ENCODE measurements at places on chromosomes 1 and 21.

DNA sequence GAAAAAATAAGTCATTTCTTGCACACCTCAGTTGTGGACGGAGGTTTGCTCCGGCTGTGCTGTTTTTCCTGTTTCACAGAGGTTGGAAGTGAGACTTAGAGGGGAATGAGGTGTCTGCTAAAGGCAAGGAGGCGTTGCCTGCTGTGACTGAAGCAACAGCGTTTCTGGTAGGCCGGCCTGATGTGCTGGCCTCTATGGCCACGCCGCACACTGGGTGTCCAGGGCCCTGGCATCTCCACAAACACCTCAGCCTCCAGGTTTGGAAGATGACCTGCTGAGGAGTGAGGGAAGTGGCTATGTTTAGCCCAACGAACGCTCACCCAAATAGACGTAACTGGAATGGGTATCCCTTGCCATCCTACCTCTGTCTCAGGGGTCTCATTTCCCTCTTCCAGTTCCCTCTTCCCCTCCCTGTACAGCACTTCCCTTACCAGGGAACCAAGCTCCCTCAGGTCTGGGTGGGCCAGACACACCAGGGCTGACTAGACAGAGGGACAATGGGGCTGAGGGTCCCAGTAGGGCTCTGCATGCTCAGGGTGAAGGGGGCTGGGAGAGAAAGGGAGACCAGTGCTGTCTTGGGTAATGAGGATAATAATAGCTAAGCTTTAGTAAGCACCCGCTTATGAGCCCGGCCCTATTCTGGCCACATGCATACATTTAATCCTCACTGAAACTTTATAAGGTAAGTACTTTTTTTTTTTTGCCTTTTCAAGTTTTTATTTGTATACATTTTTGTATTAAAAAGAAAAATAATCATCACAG is 11.9 kb downstream of the CACNA1S start:
- DNase-seq, result no peak

- no peak for DNase-seq
Observed at GRCh38 chr1:68232289-68233148, at the start of gene WLS. Gene WLS (minus strand): TSS chr1:68232523. CDS start chr1:68232299, 224 bp downstream.

DNA sequence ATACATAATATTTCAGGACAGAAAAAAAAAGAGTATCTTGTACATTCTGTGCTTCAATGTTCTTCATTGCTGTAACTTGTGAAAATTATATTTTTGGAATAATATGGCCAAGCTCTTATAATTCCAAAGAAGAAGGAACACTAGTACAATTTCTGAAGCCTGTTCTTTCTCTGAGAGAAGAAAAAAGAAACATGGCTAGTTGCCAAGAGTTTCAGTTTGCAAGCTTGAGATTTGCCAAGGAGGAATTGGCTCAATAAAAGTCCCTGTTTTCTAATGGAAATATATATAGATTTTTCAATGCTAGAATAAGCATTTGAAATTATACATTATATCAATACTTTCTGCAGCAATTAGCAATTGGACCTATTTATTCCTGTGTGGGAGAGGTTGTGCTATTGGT is 285.2 kb upstream of the NEGR1 start:
- DNase-seq, result no peak

DNA sequence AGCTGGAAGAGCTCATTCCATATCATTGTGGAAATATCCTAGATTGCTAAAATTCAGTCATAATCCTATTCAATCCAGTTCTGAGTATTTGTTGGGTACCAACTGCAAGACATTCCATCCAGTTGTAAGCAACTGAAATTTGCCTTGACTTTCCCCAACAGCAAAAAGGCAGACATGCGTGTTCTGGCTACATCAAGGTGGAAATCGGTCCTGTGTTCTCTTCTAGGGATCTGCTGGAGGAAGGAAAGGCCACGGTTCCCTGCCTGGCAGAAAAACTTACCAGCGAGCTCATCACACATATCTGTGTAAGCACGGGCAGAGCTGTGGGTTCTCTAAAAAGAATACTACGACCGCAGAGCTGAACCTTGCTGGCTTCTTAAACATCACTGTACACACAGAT is 17.5 kb downstream of the MX1 start:
- DNase-seq, result no peak

DNA sequence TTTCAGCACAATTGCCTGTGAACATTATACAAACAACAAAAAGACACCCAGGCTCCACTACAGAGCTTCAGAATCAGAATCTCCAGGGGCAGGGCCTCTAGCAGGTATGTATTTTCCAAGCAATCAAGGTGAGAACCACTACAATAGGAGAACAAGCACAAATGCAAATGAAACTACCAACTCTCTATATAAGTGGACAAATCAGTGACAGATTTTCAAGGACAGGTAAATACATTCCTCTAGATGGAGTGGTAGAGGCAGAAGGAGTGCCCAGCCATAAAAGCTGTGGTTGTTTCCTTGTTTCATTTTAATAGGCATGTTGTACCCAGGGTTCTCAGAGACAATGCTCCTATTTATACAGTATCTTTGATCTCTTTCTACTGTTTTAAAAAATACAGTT is 20.1 kb upstream of the CCDC17 start:
- no peak for DNase-seq

- DNase-seq, result no peak
Observed at GRCh38 chr1:224705578-224705977, 89.5 kb downstream of the CNIH3 start.

DNA sequence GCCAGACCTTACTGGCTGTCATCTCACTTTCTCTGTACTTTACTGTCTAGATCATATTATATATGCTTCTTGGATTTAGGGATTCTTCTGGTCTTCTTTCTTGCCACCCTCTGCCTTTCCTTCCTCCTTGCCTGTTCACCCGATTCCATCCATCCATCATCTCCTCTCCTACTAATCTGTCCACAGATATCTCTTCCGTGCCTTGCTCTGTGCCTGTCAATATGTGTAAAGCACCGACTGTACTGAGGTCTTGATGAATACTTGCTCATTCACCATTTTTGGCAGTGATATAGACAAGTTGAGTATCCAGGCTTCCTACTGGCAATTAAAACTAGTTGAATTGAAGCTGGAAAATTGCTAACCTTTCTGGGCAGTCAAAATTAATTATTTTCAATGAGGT is 8.1 kb downstream of the FMN2 start:
- DNase-seq, result no peak

- no peak for DNase-seq
Observed at GRCh38 chr21:34687065-34687464, 18.3 kb downstream of the CLIC6 start.

- no peak for DNase-seq
Observed at GRCh38 chr1:107593501-107594209, 371.3 kb downstream of the VAV3 start.

DNA sequence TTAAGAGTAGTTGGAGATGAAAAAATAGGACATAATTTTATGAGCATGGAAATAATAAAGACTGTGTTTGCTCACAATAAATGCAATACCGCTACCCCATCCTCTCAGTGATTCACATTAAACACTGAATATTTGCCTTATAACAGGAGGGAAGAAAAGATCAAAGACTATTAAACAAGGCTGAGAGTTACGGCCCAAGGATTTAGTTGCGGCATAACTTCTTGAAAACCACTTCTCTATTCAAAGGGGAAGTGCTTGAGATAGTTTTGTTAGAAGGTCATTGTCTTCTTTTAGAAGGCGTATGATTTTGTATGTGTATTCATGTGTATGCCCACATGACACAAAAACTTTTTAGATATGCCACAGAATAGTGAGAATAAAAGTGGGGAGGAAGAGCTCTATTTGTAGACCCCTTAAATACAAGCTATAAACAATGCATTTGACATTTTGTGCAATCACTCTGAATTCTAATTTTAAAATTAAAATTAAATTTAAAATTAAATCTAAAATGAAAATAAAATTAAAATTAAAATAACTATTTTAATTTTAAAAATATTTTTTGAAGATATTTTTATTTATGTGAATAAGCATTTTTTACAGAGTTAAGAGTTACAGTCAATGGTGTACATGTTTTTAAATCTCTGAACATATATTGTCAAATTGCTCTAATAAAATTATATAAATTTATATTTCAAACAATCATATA is 986.6 kb upstream of the ADAMTS5 start:
- no peak for DNase-seq

GRCh38 chr1:233738850-233739249 is 124.9 kb downstream of the KCNK1 start:
- DNase-seq, result no peak

- DNase-seq, result no peak
Observed at GRCh38 chr1:111833334-111833733, 77.6 kb downstream of the DDX20 start.

DNA sequence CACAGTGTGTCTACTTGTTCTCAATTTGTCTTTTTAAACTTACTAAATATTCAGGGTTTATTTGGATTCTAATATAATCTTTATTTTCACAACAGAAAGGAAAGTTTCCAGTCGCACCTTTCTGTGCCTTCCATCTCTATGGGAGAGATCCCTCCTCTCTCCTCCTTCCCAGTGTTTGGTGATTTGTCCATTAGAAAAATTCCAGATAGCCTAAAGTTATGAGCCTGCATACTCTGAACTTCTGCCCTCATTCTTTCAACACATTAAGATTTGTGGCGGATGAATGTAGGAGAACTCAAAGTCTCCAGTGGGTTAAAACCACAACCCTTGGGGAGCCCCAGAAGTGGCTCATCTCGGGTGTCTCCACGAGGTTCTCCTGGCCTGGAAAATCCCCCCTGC is 3.6 kb downstream of the NHLH2 start:
- no peak for DNase-seq

DNA sequence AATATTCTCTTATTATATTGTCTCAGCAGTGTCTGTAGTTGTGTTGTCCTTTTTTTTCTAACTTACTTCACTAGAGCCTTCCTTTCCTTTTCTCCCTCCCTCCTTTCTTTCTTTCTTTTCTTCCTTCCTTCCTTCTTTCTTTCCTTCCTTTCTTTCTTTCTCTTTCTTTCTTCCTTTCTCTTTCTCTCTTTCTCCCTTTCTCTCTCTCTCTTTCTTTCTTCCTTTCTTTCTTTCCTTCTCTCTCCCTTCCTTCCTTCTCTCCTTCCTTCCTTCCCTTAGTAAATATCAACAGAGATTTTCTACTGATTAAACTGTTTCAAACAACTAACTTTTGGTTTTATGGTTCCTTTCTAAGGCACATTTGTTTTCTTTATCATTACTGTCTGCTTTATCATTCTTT is 43.1 kb upstream of the PGBD5 start:
- DNase-seq, result no peak

- no peak for DNase-seq
Observed at GRCh38 chr1:197807216-197807615, 31.9 kb upstream of the DENND1B start.

GRCh38 chr1:25343872-25344271 is 5.7 kb downstream of the TMEM50A start:
- DNase-seq, result no peak

GRCh38 chr1:35561297-35561971 is 3.8 kb downstream of the NCDN start:
- DNase-seq, result no peak

GRCh38 chr1:84665703-84666317 is 24.5 kb downstream of the SSX2IP start:
- DNase-seq, result no peak

- DNase-seq, result no peak
Observed at GRCh38 chr1:222697203-222697602, 15.1 kb downstream of the AIDA start.

- DNase-seq, result peak; percentile 81
Observed at GRCh38 chr1:160376525-160377131, 9.8 kb downstream of the NHLH1 start.

GRCh38 chr1:156402331-156403020 is 33.5 kb downstream of the RHBG start:
- no peak for DNase-seq

GRCh38 chr21:21137986-21138385 is 139.8 kb downstream of the NCAM2 start:
- no peak for DNase-seq

DNA sequence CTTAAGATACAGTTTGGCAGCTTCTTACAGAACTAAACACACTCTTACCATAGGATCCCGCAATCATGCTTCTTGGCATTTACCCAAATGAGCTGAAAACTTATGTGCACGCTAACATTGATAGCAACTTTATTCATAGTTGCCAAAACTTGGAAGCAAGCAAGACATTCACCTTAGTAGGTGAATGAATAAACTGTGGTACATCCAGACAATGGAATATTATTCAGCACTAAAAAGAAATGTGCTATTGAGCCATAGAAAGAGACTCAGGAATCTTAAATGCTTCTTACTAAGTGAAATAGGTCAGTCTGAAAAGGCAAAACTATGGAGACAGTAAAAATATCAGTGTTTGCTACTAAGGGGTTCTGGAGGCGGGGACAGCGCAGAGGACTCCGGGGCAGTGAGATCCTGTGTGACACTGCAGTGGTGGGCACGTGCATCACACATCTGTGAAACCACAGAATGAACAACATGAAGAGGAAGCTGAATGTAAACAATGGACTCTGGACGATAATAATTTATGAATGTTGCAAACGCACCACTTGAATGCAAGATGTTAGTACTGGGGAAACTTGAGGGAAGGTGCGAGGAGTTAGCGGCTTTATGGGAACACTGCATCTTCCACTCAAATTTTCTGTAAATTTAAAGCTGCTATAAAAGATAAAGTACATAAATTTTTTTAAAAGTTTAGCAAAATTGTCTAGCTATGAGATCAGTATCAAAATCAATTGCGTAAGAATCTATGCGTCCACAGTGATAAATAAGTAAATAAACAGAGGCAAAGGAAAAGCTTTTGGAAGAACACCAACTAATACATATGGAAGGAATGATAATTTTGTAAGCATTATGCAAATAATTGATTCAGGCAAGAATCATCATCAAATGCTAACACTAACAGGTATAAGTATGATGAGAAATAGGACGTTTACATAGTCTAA is 15.4 kb upstream of the SPATC1L start:
- peak; percentile 27 for DNase-seq

All from hematopoietic multipotent progenitor cell treated with erythropoietin and hydrocortisone succinate and interleukin-3 and kit ligand, for 8 days (in vitro differentiated cells).